Fibroblast of lung (primary cell): ENCODE measurements at places on chromosomes 7 and 10. TPM values are rescaled to one million over a fixed set of nuclear protein-coding genes. Genes with fewer than 3 reads are reported as not detected.

DNA sequence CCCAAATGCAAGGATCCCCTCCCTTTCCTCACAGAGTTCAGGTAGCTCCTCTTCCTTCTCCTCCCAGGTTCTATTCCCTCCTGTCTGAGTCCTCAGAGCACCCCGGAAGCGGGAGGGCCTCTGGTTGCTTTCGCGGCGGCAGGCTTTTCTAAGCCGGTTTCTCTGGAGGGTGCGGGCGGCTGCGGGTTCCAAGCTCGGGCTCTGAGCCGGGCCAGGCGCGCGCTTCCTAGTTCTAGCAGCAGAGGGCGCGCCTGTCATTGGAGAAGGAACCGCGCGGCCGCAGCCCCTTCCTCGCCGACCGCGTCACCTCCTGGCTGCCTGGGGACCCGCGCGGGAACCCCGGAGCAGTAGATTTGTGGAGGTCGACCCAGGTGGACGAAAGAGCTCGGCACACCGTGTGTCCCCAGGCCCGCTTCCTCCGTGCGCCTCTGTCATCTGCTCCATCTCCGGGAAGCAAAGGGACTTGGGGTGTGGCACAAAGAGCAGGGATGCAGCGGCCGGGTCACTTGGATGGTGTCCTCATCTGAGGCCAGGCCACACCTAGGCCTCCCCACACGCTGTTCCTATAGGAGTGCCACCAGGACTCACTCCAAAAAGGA lies 389.0 kb upstream of the PODXL start:
- no peak overlapping the region for H3K4me3 ChIP-seq
- no peaks in the 10 kb centered on the region for H3K36me3 ChIP-seq
- H3K27ac ChIP-seq = no peak overlapping the region
- no peaks in the 10 kb centered on the region for H3K4me1 ChIP-seq
- peak; percentile 23 for DNase-seq

DNA sequence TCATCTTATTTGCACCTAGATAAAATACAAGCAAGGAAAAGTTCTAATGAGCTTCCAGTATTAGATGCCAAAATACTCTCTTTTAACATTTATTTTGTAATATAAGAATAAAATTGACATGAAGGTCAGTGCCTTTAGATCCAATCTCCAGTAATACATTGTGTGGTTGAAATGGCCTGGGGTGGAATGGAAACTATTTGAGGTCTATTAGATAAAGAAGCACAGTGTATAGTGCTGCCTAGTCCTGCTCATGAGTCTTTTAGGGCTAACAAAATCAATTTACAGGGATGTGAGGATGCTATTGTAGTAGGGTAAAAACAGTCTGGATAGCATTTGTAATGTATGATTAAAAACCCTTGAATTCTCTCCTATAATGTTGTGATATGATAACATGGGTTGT lies 84.5 kb upstream of the ETV1 start:
- H3K4me3 ChIP-seq = no peak overlapping the region
- no peaks in the 10 kb centered on the region for H3K4me1 ChIP-seq
- DNase-seq = peak; percentile 21
- no peaks in the 10 kb centered on the region for H3K27me3 ChIP-seq

GRCh38 chr10:114010316-114010715 lies 33.4 kb upstream of the ADRB1 start:
- H3K4me1 ChIP-seq = no peaks in the 10 kb centered on the region
- no peak for DNase-seq
- no peak overlapping the region for H3K4me3 ChIP-seq

- no peaks in the 10 kb centered on the region for H3K36me3 ChIP-seq
- DNase-seq = no peak
- H3K27ac ChIP-seq = no peak overlapping the region
- no peak overlapping the region for H3K4me3 ChIP-seq
Observed at GRCh38 chr10:1365540-1366321, 309.5 kb downstream of the WDR37 start.

GRCh38 chr7:11931307-11931706 lies 99.3 kb upstream of the THSD7A start:
- H3K27me3 ChIP-seq = no peaks in the 10 kb centered on the region
- no peaks in the 10 kb centered on the region for H3K36me3 ChIP-seq
- no peaks in the 10 kb centered on the region for H3K4me1 ChIP-seq
- peak; percentile 44 for DNase-seq
- no peak overlapping the region for H3K27ac ChIP-seq

DNA sequence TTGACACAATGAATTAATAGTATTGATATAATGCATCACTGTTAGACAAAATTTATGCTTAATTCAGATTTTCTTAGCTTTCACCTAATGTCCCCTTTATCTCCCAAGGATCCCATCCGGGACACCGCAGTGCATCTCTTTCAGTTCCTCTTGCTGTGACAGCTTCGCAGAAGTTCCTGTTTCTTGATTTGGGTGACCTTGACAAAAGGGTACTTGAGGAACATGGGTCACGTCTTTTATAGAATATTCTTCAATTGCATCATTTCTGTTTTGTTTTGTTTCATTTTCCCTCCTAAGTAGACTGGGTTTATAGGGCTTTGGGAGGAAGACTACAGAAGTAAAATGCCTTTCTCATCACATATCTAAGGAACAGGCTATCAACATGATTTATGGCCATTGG lies 453.2 kb downstream of the DPP6 start:
- H3K36me3 ChIP-seq = no peaks in the 10 kb centered on the region
- no peaks in the 10 kb centered on the region for H3K27me3 ChIP-seq
- no peak for DNase-seq
- H3K4me3 ChIP-seq = no peak overlapping the region
- no peak overlapping the region for H3K27ac ChIP-seq

DNA sequence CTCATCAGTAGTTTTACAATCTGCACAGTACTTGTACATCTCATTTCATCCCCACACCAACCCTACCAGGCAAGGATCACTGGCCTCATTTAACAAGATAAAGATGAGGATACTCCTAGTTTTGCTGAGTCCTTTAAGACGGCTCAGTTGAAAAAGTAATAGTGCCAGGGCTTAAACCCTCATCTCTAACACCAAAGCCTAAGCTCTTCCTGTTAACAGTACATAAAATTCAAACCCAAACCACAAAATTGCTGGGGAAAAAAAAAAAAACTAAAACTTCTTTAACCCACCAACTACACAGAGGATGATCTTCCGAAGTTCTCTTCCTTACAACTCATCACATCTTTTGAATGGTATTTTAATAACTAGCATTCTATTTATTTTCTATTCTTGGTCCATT lies 1.3 kb downstream of the SAR1A start:
- no peaks in the 10 kb centered on the region for H3K36me3 ChIP-seq
- no peaks in the 10 kb centered on the region for H3K4me1 ChIP-seq
- peak overlapping the region; percentile 94 for H3K4me3 ChIP-seq
- no peak for DNase-seq

The HHEX gene
- 3.1 and 3.5 TPM in 2 replicates for total RNA-seq

The STEAP1B gene
- total RNA-seq = 10.3 and 14.7 TPM in 2 replicates

The LRRD1 gene
- under 0.01 and 0.17 TPM in 2 replicates for total RNA-seq

The AEBP1 gene
- 116 and 133 TPM in 2 replicates for total RNA-seq
